ENCODE measurements at places on chromosomes 1 and 21.

DNA sequence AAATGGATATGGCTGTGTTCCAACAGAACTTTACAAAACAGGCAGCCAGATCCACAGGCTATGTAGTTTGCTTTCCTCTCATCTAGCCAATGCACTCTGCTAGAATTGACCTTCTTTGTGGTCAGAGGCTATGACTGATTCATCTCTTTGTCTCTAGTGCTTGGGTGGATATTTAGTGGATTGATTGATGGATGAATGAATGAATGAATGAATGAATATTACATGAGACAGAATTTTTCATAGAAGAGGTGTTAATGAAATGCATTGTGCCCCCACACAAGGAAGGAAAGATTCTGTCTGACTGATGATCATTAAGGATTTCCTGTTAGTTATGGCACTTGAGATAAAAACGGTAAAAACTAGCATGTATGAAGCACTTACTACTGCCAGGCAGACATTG is 50.5 kb upstream of the ZYG11A start:
- H3K4me1 ChIP-seq: no peaks in the 10 kb centered on the region
- no peak overlapping the region for H3K4me3 ChIP-seq
- H3K36me3 ChIP-seq: no peaks in the 10 kb centered on the region
- no peaks in the 10 kb centered on the region for H3K27me3 ChIP-seq
- DNase-seq: no peak

DNA sequence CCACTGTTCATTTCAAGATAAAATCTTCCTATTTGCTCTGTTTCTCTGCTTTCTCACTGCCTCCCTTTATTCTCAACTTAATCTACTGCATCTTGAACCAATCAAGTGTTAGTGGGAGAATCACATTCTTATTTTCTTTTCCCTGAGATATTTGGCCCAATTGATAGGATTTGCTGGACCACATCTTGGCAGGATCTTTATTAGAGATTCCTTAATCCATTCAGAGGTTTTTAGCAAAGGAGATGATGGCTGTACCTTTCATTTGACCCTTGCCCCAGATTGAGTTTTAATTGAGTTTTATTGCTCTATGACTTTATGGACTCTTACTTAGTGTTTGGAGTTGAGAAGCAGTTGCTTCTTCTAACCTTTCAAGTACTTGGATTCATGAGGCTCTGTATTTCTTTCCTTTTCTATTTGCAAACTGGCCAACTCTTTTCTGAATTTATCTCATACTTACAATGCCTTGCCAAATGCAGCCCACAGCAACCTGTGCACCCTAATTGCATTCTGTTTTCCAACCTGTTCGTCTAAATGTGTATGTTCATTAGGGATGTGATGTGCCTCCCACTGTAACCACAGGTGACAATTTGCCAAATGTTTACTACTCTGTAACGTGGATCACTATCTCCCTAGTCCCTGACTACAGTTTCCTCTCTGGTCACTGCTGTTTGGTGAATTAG is 274.8 kb upstream of the KAZN start:
- no peak overlapping the region for H3K4me3 ChIP-seq
- H3K4me1 ChIP-seq: no peaks in the 10 kb centered on the region
- no peak for DNase-seq
- H3K36me3 ChIP-seq: no peaks in the 10 kb centered on the region
- H3K27ac ChIP-seq: no peak overlapping the region
- no peaks in the 10 kb centered on the region for H3K27me3 ChIP-seq

DNA sequence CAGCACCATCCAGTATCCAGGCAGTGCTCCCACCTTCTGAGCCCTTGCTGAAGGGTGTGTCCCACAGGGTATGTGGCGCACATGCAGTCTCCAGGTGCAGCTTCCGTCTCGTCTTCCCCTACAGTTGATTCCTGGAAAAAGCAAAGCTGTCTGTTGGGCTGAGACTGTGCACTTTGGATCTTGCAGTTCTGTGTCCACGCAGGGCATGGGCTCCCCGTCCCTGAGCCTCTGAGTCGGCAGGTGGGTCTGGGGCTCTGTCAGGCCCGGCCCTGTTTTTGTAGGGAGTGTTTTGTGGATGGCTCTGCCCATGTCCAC is 32.8 kb downstream of the SNAP47 start:
- H3K27ac ChIP-seq: no peak overlapping the region
- H3K27me3 ChIP-seq: no peaks in the 10 kb centered on the region
- peaks cover 59% of the 10 kb centered on the region for H3K36me3 ChIP-seq
- peaks cover 5% of the 10 kb centered on the region for H3K4me1 ChIP-seq
- DNase-seq: peak; percentile 11

GRCh38 chr1:20319456-20320220 is 29.0 kb downstream of the VWA5B1 start:
- H3K36me3 ChIP-seq: no peaks in the 10 kb centered on the region
- H3K27ac ChIP-seq: no peak overlapping the region

- peak overlapping the region; percentile 93 for H3K27ac ChIP-seq
- DNase-seq: peak; percentile 84
- no peak overlapping the region for H3K4me3 ChIP-seq
Measured at GRCh38 chr1:234887016-234887900, 241.4 kb downstream of the TOMM20 start.

DNA sequence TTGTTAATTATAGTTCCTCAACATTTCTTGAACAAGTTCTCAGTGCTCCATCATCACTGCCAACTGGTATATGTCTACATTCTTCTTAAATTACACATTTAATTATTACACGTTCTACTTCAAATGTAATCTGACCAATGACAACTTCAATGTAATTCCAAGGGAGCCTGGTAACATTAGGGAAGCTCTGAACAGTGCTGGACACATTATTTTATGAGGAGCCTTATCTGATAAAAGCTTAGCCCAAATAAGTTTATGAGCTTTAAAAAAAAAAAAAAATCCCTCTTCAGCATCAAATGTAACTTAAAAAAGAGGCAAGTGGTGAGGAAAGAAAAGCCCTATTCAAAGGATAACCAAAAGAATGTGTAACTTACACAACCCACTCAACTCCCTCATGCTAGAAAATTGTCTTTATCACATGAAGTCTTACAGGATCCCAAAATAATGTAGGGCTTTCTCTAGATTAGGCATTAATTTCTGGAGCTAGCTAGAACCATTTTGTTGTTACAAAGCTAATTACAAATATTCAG is 35.2 kb upstream of the ABCA4 start:
- no peaks in the 10 kb centered on the region for H3K27me3 ChIP-seq
- H3K4me3 ChIP-seq: no peak overlapping the region
- no peaks in the 10 kb centered on the region for H3K36me3 ChIP-seq

DNA sequence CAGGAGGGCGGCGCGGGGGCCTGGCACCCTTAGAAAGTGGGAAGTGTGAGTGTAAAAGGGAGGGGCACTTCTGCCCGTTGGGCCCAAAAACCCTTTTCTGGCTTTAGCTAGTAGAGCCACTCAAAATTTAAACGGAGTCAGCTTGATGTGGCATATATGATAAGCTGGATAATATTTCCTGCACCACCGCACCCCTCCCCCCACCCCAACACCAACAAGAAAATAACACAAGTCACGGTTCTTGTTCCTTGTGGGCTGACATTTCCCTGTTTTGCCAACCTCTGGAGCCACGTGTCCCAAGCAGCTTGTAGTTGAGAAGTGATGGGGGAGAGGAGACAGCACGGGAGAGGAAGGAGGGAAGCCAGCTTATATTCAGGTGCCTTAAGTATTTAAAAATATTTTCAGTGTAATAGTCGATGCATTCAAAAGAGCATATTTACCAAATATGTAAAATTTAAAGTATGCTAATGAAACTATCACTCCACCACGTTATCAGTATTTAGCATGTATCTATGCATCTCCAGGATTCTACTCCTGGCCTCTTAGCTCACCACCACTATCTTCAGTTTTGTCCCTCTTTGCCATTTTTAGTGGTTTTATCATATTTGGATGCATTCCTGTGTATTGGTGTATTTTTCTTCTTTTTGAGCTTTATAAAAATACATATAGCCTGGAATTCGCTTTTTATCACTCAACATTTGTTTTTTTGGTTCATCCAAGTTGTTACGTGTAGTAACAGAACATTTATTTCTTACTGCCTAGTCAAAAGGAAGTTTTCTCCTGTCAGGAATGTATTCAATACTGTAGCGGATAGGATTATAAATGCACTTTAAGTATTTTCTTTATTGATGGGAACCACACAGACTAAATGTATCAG is 773 bp upstream of the DDX59 start:
- peak overlapping the region; percentile 100 for H3K27ac ChIP-seq
- no peaks in the 10 kb centered on the region for H3K27me3 ChIP-seq
- H3K4me3 ChIP-seq: peak overlapping the region; percentile 86
- H3K4me1 ChIP-seq: peaks cover 28% of the 10 kb centered on the region

DNA sequence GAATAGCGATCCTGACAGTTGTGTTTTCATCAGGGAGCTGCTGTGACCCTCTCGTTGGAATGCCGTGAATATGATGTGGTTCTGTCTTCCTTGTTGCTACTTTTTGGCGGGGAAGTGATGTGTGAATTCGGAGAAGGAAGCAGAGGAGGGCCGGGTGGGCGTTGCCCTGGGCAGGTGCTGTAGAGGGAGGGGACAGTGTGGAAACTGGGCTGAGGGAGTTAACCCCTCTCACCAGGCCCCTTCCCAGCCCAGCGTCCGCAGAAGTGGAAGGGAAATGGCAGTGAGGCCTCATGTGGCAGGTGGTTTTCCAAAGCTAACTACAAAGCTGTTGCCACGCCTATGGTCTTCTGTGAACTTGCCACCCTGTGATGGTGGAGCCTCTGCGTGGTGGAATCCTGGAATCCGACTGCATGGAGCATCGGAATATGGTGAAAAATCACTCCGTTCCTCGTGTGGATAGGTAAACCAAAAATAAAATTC is 227.9 kb downstream of the DYRK1A start:
- no peaks in the 10 kb centered on the region for H3K27me3 ChIP-seq
- no peak overlapping the region for H3K27ac ChIP-seq
- DNase-seq: no peak
- H3K4me1 ChIP-seq: peaks cover 5% of the 10 kb centered on the region
- H3K36me3 ChIP-seq: no peaks in the 10 kb centered on the region

DNA sequence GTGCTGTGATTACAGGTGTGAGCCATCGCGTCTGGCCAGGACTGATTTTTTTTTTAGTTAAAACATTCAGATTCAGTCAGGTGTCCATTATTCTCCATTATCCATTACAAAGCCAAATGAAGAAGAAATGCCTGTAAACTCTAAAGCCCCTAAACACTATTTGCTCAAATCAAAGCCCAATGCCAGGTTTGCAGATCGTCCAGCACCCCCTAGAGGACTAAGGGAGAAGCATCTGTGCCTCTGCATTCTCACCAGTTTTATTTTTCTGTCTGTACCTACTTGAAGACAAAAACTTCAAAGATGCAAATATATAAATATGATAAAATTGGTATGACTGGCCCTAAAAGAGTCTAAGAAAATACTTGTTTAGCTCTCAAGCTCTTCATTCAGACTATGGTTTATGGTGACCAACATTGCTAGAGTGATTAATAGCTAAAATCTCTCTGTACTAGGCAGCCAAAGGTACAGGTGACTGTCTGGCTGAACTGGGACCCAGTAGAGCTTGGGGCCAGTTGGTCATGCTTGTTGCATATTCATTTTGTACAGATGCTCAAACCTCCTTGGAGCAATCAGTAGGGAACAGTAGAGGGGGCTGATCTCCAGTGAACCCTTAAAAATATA is 138.4 kb downstream of the SYT2 start:
- peaks cover 22% of the 10 kb centered on the region for H3K4me1 ChIP-seq
- no peak overlapping the region for H3K4me3 ChIP-seq
- no peaks in the 10 kb centered on the region for H3K27me3 ChIP-seq
- DNase-seq: no peak
- peaks cover 51% of the 10 kb centered on the region for H3K36me3 ChIP-seq

- no peaks in the 10 kb centered on the region for H3K36me3 ChIP-seq
- no peaks in the 10 kb centered on the region for H3K27me3 ChIP-seq
- no peaks in the 10 kb centered on the region for H3K4me1 ChIP-seq
- no peak for DNase-seq
- H3K27ac ChIP-seq: no peak overlapping the region
- no peak overlapping the region for H3K4me3 ChIP-seq
Measured at GRCh38 chr1:99152132-99152531, 112.2 kb upstream of the PLPPR4 start.

- H3K27me3 ChIP-seq: no peaks in the 10 kb centered on the region
- H3K4me3 ChIP-seq: no peak overlapping the region
- H3K27ac ChIP-seq: no peak overlapping the region
- H3K36me3 ChIP-seq: peaks cover 8% of the 10 kb centered on the region
Measured at GRCh38 chr1:220772846-220773245, 13.9 kb upstream of the MTARC1 start.

DNA sequence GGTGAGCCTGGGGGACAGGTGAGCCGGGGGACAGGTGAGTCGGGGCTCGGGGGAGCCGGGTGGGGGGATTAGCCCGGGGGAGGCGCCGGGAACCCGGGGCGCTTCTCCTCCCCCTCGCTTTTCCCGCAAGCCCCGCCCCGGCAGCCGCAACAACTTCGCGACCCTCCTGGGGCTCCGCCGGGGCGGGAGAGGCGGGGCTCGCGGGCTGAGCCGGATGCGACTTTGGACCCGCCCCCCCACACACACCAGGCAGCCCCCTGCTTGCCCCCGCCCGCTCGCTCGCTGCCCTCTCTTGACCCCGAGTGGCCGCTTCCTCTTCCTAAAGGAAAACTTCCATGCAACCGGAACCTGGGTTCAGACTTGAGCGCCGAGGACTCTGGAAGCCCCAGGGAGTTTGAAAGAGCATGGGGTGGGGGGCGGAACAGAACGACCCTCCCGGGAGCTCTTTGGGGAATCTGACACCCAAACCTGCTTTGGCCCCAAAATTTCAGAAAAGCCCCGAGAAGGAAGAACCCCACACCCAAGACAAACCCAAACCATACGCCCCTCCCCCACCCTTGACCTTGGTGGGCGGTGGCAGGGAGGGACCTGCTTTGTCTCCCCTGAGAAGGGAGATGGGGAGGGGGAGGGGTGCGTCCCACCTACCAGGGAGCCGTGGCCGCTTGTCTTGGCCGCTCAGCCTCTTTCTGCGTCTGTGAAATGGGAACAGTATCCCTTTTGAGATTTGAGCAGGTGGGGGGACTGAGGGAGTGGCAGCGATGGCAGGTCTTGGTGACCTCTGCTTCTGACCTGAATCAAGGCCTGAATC is 550 bp downstream of the ARHGEF16 start:
- peaks cover 20% of the 10 kb centered on the region for H3K27me3 ChIP-seq
- H3K4me3 ChIP-seq: peak overlapping the region; percentile 58
- no peaks in the 10 kb centered on the region for H3K36me3 ChIP-seq
- peak; percentile 47 for DNase-seq

- H3K27me3 ChIP-seq: no peaks in the 10 kb centered on the region
- H3K4me3 ChIP-seq: no peak overlapping the region
- no peak for DNase-seq
- H3K36me3 ChIP-seq: no peaks in the 10 kb centered on the region
- no peak overlapping the region for H3K27ac ChIP-seq
- H3K4me1 ChIP-seq: peaks cover 4% of the 10 kb centered on the region
Measured at GRCh38 chr1:84940481-84940880, 47.5 kb upstream of the LPAR3 start.
